ENCODE measurements at places on chromosomes 6 and 20.

GRCh38 chr6:170227521-170227983 is 63.3 kb downstream of the DLL1 start:
- DNase-seq = no peak

GRCh38 chr20:58651946-58652605 is 993 bp downstream of the STX16 start:
- DNase-seq = peak; percentile 82

- DNase-seq = no peak
These were observed 135.1 kb upstream of the COL21A1 start for GRCh38 chr6:56382416-56382940.

DNA sequence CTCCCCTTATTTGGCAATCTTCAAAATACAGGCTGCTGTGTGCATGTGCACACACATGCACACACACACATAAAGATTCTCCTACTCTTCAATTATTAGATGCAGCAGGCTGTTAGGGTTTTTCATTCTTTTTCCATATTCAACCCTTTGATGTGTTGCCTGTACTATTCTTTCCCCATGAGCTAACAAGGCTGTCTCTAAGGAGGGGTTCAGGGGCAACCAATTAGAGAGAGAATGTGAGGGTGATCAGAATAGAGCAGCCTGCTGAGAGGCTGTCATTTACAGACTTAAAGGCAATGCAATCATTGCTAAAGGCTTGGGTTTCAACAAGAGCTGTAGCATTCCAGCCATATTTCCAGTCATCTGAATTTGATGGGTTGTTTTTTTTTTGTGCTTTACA is 467.4 kb upstream of the ID4 start:
- no peak for DNase-seq

DNA sequence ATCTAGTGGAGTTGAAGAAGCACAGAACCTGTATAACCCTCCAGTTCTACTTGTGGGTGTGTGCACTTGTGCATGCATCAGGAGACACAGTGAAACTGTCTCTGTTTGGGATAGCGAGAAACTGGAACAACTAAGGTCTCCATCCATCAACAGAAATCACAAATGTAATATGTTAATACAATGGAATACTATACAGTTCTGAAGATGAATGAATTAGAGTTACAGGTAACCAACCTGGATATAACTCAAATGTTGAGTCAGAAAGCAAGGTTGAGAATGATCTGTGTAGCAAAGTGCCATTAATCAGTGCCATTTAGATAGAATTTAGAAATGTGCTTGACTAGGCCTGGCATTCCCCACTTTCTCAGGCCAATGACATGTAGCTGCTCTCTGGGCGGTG is 4.6 kb upstream of the NSFL1C start:
- no peak for DNase-seq

- no peak for DNase-seq
These were observed 192.4 kb upstream of the MYLIP start for GRCh38 chr6:15936503-15936902.
